ENCODE measurements at places on chromosomes 16 and 17.
A peak's percentile ranks its signal among the peaks of the same experiment; 100 is the strongest.

GRCh38 chr16:52578829-52579498, 32.0 kb upstream of the TOX3 start:
- no peak for DNase-seq

DNA sequence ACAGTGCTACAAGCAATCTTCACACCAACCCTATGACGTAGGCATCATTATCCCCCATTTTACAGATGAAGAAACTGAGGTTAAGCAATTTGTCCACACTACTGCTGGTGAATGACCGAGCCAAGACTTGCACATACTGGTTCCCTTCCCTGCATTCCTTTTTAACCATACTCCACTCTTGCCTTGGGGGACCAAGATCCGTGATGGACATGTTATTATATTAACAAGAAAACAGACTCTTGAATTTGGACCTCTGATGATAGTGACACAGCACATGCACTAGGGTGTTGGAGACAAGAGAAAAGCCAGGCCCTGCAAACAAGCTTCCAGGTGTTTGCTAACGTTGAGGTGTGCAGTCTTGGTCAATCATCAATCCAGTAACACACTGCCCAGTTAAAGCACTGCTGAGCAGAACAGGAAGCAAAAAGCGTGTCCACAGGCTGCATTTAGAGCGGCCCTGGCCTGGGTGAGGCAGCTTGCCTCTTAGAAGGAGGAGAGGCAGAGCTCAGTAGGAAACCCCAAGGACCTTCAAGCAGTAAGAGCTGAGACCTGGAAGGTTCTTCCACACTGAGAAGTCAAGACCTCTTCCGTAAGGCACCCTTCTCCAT, 36.7 kb downstream of the HNF1B start:
- no peak for DNase-seq

GRCh38 chr17:76996741-76997694, 128.8 kb downstream of the MGAT5B start:
- no peak for DNase-seq

DNA sequence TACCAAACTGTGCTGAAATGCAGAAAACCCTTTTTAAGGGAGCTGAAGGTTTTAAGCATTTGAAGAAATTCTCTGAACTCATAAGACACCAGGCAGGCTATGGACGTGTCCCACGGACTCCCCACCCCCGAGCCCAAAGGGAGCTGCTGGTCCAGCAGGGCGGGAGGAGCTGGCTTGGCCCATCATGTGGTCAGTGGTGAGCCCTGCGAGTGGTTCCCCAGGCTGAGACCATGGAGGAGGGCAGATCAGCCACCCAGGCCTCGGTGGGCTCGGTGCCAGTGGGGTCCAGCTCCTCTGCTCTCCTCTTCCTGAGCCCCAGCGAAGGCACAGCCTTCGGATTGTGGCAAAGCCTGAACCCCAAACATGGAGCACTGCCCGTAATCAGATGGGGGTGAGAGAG, 27.0 kb downstream of the LGALS3BP start:
- DNase-seq: no peak

GRCh38 chr16:66275775-66276428, 90.6 kb upstream of the CDH5 start:
- no peak for DNase-seq

- DNase-seq: no peak
These were observed 16.9 kb downstream of the MAP3K3 start for GRCh38 chr17:63639125-63639524.

GRCh38 chr17:2283302-2283701, 20.3 kb downstream of the SMG6 start:
- no peak for DNase-seq

GRCh38 chr17:66123163-66123562, 68.8 kb downstream of the CEP112 start:
- no peak for DNase-seq

GRCh38 chr17:61361084-61361483, 38.6 kb upstream of the TBX2 start:
- no peak for DNase-seq

DNA sequence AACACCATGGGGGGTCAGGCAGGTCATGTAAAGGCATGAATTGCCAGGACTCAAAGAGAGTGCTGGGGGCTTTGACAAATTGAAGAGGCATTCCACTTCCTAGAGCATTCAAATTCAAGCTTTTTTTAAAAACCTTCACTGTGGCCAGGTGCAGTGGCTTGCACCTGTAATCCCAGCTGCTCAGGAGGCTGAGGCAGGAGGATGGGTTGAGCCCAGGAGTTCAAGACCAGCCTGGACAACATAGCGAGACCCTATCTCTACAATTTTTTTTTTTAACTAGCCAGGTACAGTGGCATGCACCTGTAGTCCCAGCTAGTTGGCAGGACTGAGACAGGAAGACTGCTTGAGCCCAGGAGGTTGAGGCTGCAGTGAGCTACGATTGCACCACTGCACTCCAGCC, 17.2 kb downstream of the ABCC12 start:
- no peak for DNase-seq

DNA sequence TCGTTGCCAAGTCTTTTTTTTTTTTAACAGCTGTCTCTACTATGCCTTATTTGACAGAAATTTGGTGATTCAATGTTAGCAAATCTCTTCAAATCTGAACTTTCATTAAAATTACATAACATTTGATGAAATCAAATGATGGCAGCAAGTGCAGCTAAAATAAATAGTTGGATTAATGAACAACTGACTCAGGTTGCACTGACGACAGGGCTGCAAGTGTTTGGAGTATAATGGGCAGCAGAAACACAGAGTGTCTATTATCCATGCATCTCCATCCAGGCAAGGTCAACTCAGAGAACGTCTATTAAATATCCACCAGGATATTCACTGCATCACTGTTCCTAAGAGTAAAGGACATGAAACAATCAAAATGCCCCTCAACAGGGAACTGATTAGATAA, 109.8 kb downstream of the SLC39A11 start:
- DNase-seq: no peak

DNA sequence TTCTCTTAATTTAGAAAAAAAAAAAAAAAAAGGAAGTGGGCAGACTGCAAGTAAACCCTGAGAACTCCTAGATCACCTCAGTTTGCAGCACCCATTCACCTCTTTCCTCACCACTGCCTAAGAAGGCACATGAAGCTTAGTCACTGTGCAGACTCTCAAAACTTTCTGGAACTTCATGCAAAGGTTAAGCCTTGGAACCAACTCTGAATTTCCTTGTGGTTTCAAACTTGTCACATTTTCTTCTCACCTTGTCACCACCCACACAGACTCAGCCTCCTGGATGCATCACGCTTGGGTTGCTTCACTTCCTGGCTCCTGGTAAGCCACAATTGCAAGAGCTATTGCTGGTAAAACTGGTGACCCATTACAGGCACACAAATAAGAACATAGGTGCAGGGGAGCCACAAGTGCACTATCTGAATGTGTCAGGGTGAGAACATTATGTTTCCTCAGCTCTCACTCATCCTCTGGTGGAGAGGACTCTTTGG, 15.0 kb upstream of the CPD start:
- peak; percentile 68 for DNase-seq

DNA sequence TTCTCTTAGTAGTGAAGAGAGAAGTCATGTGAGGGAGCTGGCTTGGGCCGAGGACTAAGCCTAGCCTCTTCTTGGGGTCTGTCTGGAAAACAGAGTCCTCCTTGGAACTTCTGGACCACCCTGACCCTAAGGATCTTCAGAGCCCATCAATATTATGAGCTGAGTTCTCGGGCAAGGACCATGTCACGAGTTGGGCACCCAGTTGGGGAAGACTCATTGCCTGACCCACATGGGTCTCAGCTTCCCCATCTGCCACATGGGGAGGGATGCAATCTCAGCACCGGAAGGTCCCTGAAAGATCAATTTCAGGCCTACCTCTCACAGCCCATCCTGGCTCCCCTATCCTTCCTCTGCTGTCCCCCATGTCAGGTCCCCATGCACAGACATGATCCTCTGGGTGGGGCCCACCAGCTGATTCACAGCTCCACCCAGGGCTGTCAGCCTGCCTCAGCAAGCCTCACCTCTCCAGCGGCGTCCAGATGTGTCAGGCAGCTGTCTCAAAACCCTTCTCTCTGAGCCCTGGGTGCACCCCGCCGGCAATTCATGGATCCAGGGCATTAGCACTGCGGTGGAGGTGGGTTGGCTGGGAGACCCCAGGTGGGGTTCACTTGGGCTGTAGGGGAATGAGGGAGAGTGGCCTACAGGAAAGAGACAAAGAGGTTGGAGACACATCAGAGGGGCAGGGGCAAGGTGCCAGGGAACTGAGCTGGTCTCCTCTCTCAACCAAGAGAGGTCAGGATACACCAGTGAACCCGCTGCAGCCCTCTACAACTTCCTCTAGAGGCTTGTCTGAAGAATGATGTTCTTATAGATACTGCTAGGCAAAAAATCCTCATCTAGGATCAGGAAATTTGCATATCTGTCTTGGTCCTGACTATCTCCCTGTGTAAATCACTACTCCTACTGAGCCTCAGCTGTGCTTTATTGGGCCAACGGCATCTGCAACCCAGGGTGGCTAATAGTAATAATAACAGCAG, 1.8 kb downstream of the NLRP1 start:
- DNase-seq: no peak

- DNase-seq: no peak
These were observed 51.9 kb downstream of the COG7 start for GRCh38 chr16:23401139-23401538.

DNA sequence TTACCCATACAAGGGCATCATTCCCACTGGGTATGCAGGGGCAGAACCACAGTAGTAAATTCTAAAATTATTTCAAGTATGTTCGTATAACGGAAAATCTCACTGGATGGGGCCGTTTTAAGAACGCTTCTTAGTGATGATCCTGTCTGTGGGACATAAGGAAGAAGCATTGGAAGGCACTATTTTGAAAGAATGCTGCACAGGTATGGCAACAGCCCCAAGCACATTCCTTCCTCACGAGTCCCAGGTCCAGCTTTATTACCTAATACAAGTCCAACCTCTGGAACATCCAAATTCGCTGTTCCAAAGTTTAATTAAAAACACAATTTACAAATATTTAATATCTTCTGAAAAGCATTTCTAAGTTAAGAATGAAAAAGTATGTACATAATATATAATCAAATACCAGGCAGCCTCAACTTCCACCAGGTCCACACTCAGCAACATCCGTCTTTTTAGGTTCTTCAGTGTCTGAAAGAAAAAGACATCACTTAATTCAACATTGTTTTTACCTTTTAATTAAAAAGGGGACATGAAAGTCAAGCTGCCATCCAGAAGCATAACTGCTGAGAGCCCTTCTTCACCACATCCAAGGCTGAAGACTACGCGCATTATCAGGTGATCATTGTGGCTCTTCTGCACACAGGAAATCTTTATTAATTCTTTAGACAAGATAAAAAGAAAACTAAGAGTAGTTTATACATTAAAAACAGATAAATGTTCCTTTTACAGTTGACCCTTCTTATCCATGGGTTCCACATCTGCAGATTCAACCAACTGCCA, 49.8 kb downstream of the BRD7 start:
- DNase-seq: no peak

- no peak for DNase-seq
These were observed 1.0 kb downstream of the MAP2K4 start for GRCh38 chr17:12021623-12022140.

- DNase-seq: no peak
These were observed 104.7 kb downstream of the SOCS1 start for GRCh38 chr16:11151156-11151884.

DNA sequence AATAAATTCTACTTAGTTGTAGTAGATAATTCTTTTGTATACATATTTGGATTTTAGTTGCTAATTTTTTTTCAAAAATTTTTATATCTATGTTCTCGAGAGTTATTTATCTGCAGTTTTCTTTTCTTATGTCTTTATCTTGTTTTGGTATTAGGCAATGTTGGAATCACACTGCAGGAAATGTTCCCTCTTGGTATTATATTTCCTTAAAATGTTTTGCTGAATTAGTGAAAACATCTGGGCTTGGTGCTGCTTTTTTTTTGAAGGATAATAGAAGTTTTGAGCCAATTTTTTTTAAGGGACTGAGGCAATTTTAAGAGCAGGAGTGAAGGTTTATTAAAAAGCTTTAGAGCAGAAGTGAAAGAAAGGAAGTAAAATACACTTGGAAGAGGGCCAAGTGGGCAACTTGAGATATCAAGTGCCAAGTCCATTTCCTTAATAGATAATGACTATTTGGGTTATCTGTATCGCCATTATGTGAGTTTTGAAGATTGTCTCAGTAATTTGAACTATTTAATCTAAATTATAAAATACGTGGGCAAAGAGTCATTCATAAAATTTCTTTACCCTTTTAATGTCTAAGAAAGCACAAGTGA, 1390.1 kb upstream of the CDH8 start:
- DNase-seq: no peak

DNA sequence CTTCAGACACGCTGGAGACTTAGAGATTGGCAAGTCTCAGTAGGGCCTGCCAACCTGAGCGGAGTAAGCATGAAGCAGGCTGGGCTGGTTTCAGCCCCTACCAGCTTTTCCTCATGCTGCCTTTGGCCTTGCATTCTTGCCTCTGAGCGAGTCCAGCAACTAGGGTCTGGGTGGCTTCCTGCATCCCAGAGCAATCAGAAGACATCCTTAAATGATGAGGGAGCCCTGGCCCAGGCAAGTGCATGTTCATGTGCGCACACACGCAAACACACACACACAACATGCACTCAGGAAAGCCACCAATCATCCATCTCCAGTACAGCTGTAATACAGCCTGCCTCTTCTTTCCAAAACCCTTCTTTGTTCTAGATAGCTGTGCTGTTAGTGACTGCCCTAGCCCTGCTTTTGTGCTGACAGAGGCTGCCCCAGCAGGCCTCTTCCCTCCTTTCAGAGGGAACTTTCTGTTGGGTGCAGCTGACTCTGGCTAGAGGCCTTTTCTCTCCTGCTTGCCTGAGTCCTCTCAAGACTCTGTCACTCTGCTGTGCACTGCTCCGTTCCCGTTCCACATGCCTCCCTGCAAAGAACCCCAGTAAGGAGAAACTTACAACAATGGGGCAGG, 30.7 kb upstream of the TBX2 start:
- no peak for DNase-seq

DNA sequence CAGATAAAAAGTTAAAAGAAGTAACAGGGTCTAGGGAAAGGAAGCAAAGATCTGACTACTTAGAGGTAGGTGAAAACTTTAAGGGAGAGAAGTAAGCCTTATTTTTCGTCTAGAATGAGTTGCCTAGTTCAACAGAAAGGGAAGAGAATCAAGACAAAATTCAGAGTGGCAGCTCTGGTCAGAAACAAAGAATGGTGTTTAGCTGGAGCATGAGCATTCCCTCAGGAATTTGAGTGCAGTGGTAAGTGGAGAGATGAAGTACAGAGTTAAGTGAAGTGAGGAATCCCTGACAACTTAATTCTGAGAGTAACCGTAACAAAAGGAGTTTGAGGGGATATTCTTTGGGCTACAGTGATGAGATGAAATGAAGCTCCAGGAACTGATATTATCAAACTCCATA, 11.5 kb downstream of the SMG6 start:
- DNase-seq: no peak

- DNase-seq: no peak
These were observed 266.4 kb downstream of the MRTFB start for GRCh38 chr16:14337303-14338191.

GRCh38 chr17:80787881-80788280, 203.8 kb upstream of the CHMP6 start:
- DNase-seq: no peak
